NCI-H2081 treated with DMSO at 0.1 percent for 48 hours (cell line): ENCODE measurements at places on chromosomes 2 and 18.
A peak's percentile ranks its signal among the peaks of the same experiment; 100 is the strongest.

DNA sequence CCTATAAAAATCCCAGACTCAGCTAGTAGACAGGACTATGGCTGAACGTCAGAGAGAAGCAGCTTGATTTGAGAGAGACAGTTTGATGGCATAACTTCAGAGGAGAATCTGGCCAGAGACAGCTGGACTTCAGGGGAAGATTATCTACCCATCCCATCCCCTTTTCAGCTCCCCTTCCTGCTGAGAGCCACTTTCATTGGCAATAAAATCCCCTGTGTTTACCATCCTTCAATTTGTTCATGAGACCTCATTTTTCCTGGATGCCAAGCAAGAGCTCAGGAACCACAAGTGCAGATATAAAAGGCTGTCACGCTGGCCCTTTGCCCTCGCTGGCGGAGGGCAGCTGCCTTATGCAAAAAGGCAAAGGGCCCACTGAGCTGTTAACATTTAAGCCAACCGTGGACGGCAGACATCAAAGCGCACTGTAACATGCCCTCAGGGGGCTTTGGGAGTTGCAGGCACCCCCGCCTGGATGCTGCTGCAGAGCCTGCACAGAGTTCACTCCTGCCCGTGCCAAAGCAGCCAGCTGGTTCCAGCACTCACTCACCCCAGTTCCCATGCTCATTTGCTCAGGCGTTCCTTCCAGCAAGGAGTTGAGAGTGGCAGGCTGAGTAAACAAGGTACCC lies 164.3 kb upstream of the PGAP1 start:
- no peak for DNase-seq

DNA sequence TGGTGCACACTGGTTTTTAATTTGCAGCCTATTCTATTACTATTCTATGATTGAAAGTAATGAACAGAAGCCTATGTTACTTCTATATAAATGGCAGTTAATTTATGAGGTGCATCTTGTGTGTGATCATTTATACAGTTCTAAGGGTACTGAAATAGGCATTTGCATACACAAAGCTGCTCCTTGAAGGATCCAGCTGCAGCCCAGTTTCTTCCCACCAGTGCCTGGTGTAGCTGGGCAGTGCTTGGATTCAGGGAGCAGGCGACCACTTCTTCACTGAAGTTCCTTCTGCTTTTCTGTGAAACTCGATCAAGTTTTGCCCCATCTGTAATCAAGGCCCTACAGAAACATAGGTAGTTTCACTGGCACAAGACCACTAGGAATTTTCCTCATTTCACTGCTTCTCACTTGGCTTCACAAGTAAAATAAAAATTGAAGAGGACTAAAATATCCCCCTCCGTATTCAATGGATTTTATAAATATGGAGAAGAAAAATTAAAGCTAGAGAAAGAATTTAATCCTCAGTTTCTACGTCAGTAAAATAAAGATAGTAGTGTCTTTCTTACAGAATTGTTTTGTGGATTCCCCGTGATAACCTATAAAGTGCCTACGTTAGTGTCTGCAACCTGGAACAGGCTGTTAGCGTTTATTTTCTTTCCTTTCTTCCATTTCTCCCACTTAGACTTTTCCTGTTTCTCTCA lies 1.7 kb upstream of the LPIN2 start:
- DNase-seq = no peak

DNA sequence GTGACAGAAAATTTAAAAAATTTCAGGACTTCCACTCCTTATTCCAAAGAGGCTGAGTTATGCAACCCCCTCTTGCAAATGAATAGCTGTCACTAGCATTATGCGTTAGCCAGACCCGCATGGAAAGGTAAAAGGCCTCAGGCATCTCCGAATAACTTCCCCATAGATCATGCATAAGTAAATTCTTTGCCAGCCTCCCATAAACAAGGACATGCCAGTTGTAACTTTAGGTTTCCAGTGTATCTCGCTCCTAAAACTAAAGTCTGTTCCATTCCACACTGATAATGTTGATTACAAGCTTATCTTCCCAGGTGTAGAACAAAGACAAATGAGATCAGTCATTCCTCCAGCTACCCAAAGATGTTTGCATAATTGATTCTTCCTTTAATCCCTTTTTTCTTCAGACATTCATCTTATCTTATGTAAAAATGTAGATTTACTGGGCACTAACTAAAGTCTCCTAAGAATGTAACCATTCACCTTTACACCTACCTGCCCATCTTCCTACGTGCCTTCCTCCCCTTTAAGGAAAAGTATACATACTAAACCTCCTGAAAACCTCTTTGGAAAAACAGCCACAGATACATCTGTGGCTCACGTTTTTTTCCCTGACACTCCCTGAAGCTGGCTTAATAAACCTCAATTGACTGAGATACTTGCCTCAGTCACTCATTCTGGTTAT lies 13.6 kb upstream of the NFU1 start:
- no peak for DNase-seq

- DNase-seq = no peak
Observed at GRCh38 chr2:37554155-37554510, 117.3 kb downstream of the CDC42EP3 start.

GRCh38 chr2:206389164-206389563 lies 54.2 kb upstream of the ADAM23 start:
- no peak for DNase-seq

DNA sequence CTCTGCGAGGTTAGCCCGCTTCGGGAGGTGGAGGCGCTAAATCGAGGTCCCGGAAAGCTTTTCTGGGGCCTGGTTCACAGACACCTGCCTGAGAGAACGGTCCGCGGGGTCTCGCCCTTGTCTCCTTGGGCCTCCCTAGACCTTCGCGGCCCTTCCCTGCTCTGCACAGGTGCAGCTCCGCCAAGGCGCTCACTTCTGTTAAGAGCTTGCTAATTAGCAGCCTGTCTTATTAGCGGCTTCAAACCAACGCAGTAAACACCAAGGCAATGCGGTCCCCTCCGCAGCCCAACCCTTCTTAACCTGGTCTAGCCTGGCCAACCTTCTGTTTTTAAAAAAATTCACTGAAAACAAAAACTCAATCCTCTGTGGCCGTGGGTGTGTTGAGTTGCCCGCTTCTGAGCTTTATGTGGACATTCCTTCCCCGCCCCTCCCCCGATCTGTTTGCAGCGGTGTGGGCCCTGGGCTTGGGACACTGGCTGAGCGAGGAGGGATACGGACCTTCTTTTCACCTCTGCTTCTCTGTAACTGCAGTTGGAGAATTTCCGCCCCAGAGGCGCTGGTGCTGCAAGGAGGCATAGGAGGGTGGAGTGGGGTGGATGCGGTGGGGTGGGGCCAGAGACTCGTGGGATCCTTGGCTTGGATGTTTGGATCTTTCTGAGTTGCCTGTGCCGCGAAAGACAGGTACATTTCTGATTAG lies 3.4 kb upstream of the HOXD4 start:
- no peak for DNase-seq

- no peak for DNase-seq
Observed at GRCh38 chr2:175126661-175127060, 41.3 kb downstream of the ATF2 start.

DNA sequence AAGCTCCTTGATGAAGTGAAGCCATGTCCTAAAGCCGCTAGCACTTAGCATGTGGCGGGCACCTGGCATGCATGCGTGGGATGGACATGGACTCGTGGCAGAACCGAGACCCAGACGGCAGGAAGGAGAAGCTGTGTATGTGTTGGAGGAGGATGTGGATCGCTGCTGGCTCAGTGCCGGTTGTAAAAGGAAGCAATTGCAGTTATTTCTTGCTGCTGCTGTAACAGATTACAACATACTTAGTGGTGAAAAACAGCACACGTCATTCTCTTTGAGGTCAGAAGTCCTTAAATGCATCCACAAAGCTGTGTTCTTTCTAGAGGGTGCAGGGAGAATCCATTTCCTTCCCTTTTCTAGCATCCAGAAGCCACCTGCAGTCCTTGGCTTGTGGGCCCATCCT lies 74.6 kb downstream of the AGAP1 start:
- DNase-seq = no peak

DNA sequence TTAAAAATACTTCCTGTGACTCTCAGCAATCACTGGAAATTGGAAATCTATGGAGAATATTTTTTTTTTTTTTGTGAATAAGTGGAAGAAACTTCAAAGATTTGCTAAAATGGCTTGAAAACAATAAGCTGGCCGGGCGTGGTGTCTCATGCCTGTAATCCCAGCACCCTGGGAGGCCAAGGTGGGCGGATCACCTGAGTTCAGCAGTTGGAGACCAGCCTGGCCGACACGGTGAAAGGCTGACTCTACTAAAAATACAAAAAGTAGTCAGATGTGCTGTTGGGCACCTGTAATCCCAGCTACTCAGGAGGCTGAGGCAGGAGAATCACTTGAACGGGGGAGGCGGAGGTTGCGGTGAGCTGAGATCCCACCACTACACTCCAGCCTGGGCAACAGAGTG lies 155.5 kb upstream of the CAVIN2 start:
- DNase-seq = no peak

DNA sequence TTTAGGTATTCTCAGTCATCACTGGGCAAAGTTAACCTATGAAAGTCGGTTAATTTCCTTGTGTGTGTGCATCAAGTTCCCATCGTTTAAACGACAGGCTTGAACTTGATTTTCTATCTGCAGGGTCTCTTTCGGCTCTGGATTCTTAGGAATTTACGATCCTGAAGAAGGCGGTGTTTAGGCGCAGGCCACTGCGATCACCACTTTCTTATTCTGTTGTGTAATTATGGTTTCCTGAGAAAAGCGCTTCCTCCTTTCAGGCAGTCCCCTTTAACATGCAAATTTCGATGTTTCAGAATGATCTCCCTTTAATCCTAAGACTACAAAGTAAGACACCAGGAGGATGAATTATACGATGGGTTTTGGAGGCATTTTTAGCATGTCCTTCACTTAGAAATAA lies 27.9 kb upstream of the MBP start:
- DNase-seq = no peak

DNA sequence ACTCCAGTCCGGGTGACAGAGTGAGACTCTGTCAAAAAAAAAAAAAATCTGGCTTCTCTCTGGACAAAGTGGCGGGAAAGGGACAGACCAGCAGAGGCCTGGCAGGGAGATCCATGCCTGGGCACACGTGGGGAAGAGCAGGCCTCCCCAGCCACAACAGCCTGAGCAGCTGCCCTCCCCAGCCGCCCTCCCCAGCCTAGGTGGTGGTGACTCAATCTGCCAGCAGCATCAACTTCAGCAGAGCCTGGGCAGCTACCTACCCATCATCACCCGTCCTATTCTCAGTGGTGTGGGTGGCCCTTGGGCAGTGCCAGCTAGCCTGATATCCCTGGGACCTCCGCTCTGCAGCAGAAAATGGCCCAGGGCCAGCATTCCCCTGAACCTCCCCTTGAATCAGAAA lies 612.4 kb downstream of the FBXO15 start:
- no peak for DNase-seq

DNA sequence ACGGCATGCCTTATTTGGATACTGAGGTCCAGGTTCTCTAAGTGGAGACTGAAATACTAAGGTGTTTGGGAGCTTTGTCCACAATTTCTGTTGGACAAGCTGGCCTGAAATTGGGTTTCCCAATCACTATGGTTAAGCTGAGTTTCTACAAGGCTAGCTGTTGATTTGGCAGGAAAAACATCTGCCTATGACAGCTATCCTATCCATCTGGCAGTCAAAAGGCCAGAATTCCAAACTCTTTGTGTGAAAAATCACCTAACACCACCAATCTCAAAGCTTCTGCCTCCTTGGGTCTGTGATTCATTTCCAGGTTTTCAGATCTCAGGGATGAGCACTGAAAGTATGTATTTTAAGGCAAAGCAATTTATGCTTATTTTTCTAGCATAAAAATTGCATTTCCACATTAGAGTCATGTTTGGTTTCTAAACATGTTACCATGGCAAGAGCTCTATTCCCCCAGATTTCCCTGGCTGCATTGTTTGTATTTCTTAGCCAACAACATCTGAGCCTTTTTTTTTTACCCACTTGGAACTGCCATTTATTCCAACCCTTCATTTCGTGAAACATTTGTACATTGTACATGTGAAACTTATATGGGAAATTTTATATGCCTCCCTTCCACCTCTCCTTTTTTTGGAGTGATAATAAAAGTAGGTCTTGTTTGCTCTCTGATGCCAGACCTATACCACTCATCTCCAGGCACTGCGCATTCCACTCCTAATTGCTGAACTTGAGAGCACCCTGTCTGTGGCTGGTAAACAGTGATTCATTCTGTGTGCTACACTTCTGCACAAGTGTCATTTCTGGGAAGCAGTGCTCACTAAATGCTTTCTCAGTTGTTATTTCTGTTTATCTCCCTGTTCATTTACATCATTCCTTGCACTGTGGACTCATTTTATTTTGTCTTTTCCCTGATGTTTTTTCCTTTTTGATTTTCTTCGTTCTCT lies 15.9 kb upstream of the CCDC85A start:
- no peak for DNase-seq

DNA sequence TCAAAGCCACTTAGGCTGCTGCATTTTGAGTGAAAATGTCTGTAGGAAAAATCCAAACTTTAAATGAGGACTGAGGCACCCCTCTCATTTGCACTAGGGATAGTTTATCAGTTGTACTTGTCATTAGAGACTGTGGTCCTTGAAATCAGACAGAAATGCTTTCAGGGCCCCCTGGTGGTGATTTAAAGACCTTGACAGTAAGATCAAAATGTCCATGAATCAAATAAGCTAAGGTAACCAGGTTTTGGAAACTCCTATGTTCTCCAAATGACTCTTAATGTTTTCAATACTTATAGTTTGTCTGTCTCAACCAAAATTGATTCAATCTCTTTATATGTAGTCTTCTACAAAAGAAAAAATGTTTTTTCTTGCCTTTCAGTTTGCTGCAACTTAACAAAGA lies 28.8 kb upstream of the DDX18 start:
- DNase-seq = peak; percentile 7

GRCh38 chr18:70322385-70322784 lies 33.5 kb downstream of the SOCS6 start:
- no peak for DNase-seq

DNA sequence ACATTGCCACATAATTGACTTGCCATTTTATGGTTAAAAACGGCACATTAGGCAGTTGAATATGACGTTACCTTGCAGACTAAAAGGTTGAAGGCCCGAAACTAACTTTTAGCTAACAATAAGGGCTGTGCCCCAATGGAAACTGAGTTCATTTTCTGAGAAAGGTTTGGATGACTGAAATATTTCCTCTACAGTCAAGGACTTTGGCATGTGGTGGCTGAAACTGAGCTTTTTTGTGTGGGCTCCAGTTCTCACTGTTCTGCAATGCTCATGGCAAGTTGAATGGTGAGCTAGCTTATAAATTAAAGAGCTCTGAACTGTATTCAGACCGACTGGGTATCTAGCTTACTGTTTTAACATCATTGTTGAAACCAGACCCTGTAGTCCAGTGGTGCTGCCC lies 23.8 kb upstream of the TXNDC2 start:
- no peak for DNase-seq

- no peak for DNase-seq
Observed at GRCh38 chr18:27411911-27412310, 226.8 kb upstream of the CHST9 start.

- DNase-seq = no peak
Observed at GRCh38 chr18:46374850-46375249, 270.7 kb downstream of the HAUS1 start.

DNA sequence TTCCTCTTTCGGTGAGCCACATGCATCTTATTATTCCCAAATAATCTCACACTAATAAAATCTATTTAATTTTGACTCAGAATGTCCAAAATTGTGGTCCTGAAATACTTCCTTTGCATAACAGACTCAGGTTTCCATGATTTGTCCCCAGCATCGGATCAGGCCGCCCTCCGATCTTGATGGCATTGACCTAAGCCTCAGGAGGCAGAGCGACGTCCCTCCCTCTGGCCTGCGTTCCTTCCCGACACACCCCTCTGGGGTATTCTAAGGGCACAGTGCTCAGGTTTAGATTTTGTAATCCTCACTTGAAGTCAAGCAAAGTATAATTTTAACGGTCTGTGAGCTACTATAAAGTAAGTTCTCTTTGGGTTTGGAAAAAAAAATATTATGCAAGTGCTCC lies 857.7 kb downstream of the GALR1 start:
- DNase-seq = no peak

GRCh38 chr18:46040747-46041104 lies 31.3 kb downstream of the PSTPIP2 start:
- no peak for DNase-seq
